T-helper 2 cell (primary cell): ENCODE measurements at places on chromosomes 16 and 17.

DNA sequence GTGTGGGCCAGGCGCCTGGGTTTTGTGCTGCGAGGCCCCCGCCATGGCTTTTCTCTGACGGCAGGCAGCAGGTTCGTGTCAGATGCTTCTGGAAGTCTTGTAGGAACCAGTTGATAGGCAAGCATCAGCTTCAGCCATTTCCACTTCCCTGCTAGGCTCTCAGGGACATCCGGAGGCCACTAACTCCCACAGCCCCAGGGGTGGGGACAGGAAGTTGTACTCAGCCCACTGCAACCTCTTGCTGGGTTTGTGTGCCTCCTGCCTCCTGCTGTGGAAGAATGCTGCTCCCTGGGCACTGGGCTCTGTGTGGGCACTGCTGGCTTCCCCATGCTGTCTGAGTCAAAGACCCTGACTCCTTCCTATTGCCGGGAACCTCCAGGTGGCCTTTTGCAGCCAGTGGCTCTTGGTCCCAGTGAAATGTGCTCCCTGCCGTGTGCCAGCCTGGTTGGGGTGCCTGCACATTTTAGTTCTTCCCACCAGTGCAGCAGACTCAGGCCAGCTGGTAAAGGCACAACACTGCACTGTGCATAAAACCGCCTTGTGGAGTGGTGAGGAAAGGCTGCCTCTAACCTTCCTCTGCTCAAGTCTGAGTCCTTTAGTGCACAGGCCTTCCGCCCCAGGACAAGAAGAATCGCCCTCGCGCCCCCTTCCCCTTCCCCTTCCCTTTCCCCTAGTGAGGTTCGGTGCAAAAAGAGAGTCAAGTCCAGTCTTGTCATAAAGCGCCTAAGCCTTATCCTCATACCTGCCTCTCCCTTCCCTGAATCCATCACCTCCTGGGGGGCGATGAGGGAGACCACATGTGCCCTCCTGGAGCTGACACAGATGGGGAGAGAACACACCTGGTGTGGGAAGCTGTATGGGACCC lies 16.6 kb downstream of the LDHD start:
- DNase-seq, result peak; percentile 80

DNA sequence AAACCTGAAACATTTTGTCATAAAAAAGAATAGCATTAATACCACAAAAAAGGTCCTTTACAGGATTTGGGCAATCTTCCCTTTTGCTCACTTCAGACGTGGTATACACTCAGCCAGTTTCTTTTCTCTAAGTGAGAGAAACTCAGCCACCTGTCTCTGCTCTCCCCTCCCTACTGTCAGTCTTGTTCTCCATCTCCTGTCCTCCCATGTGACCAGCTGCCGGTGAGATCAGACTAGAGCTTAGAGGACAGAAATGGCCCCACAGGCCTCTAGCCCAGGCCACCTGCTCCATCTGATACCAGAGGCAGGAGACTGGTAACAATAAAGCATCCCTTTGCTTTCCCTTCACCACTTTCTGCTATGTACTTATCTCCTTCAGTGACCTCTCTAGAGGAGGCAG lies 34.9 kb downstream of the CMC2 start:
- DNase-seq, result no peak

DNA sequence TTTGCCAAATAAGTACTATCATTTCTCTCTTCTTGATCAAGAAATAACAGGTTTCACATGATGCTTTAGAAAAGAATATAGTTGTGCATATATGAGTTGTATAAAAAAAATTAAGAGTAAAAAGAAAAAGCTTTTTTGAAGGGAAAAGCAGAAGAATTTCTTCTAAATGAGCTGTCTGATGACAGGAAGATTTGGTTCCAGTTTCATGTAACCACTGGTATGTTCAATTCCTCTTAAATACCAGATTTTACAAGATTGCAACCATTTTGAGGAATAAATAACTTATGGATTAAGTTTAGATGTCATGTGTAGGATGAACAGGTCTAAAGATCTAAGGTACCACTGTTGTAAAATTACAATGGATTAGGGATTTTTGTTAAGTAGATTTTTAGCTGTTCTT lies 45.0 kb downstream of the VMP1 start:
- no peak for DNase-seq

GRCh38 chr17:50797135-50797810 lies 30.0 kb upstream of the ANKRD40CL start:
- DNase-seq, result no peak

GRCh38 chr16:84198401-84198800 lies 7.4 kb downstream of the ADAD2 start:
- no peak for DNase-seq

DNA sequence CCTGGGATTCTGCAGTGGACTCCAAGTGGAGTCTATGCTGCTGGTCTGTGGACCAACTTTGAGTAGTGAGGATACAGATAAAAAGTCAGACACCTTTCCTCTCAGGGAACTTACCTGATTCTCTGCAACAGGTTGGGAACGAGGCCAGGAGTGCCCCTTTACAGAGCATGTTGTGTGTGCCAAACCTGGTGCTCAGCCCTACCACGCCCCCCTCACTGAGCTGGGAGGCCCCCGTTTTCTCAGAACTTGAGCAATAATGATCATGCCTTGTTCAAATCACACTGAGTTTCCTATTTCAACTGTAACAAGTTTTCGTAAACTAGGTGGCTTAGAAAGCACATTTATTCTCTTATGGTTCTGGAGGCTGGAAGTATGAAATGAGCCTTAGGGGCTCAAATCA lies 182.0 kb downstream of the COPRS start:
- DNase-seq, result no peak

- DNase-seq, result no peak
Measured at GRCh38 chr16:283033-283805, at the start of gene PDIA2. Gene PDIA2 (plus strand): TSS chr16:283164. CDS start chr16:283170, 6 bp downstream.

GRCh38 chr17:31731118-31731517 lies 127.9 kb downstream of the COPRS start:
- no peak for DNase-seq

GRCh38 chr17:39662551-39663339 lies 2.4 kb upstream of the TCAP start:
- DNase-seq, result no peak

- DNase-seq, result no peak
Measured at GRCh38 chr16:79644971-79645667, 44.6 kb upstream of the MAF start.

DNA sequence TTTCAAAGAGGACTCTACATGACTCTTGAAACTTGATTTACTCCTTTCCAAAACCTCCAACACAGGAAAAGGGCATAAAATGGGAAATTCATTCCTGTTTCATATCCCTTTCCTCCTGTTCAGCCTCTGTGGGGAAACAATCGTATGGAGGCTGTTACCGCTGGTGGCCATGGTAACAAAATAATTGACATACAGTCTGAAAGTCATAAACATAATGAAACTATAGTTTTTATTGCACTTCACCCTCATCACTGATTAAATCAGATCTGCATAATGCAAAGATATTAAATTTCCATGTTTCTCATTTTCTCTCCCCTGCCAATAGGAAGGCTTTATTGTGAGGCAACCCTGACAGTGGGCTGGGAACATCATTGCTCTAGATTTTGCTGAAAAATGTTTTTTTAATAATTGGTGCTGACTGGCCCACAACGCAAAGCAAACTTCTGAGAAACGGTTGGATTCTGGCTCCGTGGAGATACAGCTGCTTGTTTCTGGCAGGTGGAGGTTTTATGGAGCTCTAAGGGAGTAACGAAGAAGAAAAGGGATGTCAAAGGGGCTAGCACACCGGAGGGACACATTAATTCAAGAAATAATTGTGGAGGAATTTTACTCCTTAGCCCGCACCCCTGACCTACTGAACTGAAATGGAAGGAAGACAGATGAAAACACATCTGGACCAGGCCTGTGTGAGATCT lies 154.2 kb upstream of the SHISA6 start:
- DNase-seq, result no peak

GRCh38 chr16:85567935-85568334 lies 45.2 kb upstream of the GSE1 start:
- DNase-seq, result no peak

GRCh38 chr17:5571281-5571680 lies 13.0 kb downstream of the NLRP1 start:
- no peak for DNase-seq

DNA sequence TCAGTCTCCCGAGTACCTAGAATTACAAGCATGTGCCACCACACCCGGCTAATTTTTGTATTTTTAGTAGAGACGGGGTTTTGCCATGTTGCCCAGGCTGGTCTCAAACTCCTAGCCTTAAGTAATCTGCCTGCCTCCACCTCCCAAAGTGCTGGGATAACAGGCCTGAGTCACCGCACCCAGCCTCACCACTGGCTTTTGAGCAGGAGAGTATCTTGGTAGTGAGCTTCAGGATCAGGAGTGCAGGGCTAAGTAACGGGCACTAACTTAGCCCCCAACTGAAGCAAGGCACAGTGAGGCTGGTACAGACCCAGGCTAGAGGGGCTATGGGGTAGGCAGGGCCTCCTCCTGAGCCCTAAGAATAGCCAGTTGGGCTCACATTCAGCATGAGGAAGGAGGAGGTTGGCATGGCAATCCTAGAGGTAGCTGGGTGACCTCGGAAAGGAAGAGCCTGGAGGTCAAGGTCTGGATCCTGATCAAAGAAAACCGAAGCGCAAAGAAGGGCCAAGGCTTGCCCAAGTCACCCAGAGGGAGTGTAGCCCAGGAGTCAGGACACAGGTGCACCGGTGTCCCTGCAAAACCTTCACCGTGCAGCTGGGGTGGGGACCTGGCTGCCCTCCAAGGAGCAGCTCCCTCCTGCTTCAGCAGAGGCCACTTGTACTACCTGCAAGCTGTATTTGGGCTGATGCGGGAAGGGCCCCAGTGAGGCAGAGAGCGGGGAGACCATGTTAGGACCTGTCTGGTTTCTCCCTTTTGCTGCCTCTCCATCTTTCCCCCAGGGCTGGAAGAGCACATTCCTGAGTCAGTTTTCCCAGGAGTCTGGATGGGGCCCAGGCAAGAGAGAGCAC lies 1.3 kb upstream of the ADGRG5 start:
- no peak for DNase-seq

- DNase-seq, result peak; percentile 93
Measured at GRCh38 chr16:2531696-2532493, 687 bp upstream of the CEMP1 start.
